ENCODE measurements at places on chromosomes 3 and 15.

GRCh38 chr3:58015520-58015915 is 7.3 kb downstream of the FLNB start:
- ATAC-seq = no peak

GRCh38 chr15:67082007-67082536 is 16.7 kb downstream of the SMAD3 start:
- peak; percentile 15 for ATAC-seq

DNA sequence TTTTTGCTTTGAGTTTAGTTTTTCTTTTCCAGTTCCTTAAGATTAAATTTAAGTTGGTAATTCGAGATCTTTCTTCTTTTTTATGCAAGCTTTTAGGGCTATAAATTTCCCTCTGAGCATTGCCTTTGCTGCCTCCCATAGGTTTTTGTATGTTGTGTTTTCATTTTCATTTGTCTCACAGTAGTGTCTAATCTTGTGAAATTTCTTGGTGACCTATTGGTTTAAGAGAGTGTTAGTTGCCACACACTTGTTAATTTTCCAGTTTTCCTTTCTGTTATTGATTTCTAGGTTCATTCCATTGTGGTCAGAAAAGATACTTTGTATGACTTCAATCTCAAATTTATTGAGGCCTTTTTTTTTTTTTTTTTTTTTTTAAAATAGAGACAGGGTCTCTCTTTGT is 18.3 kb upstream of the IL20RB start:
- no peak for ATAC-seq

- ATAC-seq = peak; percentile 62
These were observed 138.8 kb upstream of the HACD2 start for GRCh38 chr3:123723522-123724168.

GRCh38 chr3:194573680-194574437 is 59.4 kb downstream of the TMEM44 start:
- peak; percentile 85 for ATAC-seq

All from stimulated activated memory B cell treated with anti-CD40 and anti-IgM and Interleukin-4, amounts not matched to agents 10 μg/mL and 1 μg/mL and 100 μg/mL, for 72 hours (primary cell).